ENCODE measurements at places on chromosomes 2 and 18. TPM values are rescaled to one million over a fixed set of nuclear protein-coding genes. Genes with fewer than 3 reads are reported as not detected.

DNA sequence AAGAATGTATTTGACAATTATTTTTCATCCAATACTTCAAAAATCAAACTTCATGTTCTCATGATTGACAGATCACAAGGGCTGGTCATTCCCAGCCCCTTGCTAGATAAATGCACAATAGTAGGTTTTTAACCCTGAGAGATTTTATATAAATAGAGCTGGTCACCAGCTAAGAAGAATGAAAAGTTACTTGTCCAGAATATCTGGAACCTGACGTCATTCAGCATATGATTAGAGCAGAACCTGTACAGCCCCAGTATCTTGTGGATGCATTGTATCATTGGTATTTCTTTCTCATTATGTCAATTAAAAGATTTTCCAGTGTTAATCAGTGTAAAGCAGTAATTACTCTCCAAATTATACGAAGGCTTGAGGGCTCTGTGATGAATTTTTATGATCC, 202.8 kb upstream of the RND3 start:
- DNase-seq: no peak

DNA sequence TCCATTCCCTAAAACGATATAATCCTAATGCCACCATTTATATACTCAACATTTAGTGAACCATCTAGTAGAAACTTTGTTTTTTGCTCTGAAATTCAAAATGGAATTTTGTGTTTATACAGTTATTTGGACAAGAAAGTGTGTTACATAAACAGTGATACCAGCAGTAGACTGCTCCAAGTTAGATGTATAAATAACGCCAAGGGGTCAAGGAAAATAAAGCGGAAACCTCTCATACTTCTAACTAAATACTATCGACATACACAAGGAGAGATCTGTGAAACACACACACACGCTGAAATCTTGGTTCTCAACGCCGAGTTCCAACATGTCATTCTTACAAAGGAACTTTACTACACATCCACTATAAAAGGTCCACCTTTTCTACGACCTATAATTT, 1.2 kb downstream of the TXNL1 start:
- DNase-seq: no peak

DNA sequence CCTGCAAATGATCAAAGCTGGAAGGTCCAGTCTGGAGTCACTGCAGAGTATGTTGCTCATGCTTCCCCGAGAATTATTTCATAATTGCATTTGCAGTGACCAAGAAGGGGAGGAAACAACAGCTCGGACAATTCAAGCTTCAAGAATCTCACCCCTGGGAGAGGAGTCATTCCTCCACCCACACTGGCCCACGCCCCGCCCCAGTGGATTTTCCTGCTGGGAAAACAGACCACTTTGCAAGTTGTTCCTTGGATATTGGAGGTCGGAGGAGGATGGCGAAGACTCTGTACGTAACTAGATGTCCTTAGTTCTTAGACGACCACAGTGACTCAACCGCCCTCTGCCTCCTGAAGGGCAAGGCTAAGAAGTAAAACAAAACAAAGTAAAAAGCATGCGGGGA, 159.4 kb downstream of the TPO start:
- DNase-seq: no peak

DNA sequence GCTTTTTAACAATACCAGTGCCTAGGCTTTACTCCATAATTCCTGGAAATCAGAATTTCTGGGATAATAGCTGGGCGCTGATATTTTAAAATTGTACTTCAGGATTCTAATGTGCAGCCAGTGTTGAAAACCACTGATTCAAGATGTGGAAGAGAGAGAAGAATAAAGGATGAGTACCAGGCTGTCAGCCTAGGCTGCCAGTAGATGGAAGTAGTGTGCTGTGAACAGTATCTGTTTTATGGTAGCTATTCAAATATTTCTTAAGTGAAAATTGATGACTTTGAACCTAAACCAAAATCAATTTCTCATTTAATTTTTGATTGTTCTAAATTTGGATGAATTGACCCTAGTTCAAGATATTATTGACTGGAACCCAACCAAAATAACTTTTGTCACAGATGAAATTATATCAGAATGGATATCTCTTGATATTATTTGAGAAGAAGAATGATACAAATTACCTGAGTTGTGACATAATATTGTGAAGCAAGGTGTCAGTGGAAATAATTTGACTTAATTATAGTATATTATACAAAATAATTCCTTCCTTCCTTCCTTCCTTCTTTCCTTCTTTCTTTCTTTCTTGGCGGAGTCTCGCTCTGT, 88.0 kb downstream of the COMMD1 start:
- DNase-seq: peak; percentile 48

DNA sequence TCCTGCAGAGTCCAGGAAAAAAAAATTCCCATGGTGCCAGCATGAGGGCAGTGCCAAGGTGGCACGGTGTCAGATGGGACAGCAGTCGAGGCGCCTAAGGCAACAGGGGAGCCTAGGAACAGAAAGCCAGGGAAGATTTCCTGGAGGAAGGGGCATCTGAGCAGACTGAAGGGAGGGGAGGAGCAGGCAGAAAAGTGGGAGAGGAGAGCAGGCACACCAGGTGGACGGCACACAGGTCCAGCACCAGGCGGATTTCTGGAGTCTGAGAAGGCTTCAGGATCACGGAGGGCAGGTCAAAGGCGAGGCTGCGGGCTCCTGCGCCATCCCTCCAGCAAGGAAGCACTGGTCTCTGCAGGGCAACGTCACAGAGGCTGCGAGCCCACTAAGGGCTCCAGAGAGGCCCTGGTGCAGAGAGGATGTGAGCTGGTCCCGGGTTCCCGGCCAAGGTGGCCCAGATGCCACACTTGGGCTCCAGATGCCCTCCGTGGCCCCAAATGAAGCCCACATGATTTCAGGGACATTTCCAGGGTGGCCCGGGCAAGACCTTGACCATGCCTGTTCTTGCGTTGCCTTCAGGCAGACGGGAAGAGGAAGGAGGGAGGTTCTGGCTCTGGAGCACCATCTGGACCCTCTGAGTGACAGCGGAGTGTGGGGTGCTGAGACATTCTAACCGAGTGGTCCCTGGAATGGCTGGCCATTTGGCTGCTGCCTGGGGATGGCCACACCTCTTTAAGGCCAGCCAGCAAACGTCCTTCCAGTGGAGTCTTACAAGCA, 4.1 kb downstream of the HS6ST1 start:
- no peak for DNase-seq

- DNase-seq: no peak
Observed at GRCh38 chr2:7837237-7837760, 844.6 kb upstream of the ID2 start.

DNA sequence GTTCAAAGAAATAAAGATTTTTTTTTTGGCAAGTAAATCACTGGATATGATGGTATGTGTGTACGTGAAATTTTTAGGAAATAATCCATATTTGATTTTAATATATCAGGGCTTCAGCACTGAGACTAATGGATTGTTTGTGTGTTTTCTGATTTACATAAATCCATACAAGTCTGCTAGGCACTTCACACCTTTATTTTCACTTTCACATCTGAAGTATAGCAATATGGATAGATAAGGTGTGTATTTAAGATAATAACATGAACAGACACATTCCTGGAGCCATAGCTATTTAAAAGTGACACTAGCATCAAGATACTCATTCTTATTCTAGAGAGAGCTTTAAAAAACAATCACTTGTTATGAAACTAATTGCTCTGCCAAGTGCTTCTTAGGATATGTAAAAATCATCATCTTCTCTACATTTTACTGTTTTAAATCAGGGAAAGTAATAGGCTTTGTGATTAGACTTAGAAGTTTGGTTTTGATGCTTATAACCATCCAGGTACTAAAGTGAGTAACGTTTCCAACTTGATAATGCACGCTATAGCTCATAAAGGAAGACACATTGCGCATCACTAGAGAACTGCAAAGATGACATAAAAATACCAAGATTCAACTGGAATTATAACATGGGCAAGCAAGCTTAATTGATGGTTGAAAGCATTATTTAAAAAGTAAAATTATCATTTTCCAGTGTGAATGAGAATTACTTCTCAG, 208.9 kb downstream of the ZEB2 start:
- no peak for DNase-seq

The C18orf32 gene
- total RNA-seq: 58.6 TPM

The ZNF519 gene
- total RNA-seq: 6.6 TPM

The GKN1 gene
- total RNA-seq: not detected

The TNFAIP6 gene
- 2.5 TPM for total RNA-seq

The OTX1 gene
- total RNA-seq: not detected

All from kidney (tissue), 22 donors.